Activated CD4-positive, alpha-beta T cell treated with anti-CD3 and anti-CD28 coated beads for 1 hour (primary cell): ENCODE measurements at places on chromosomes 2 and 18.

GRCh38 chr2:171513719-171514160 is 8.5 kb upstream of the CYBRD1 start:
- no peak for DNase-seq

DNA sequence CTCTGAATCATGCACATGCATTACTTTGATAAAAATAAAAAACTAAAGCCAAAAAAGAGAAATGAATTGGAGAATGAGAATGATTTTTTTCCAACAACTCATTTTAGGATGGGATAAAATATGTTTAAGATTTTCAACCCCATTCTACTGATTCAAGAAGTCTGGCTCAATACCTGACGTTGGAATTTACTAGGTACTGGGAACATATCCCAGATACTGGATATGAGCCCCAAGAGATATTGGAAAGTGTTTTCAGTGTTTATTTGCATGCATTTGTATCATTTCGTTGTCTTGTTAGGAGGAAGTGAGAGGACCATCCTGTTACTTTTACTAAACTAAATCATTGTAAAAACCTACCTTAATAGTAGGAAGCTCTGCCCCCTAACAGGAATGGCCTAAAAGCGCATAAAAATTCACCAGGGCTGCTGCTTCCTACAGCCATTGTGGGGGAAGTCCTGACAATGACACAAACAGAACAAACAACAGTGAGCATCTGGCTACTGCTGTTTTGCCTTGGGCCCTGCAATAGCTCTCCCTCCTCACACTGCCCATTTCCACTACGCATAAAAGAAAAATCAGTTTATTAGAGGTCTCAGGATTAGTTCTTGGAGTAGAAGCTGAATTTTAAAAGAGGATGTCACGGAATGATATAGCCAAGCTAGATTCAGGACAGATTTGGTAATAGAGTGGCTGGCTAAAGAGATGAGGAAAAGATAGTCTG is 35.2 kb downstream of the ANKAR start:
- no peak for DNase-seq

DNA sequence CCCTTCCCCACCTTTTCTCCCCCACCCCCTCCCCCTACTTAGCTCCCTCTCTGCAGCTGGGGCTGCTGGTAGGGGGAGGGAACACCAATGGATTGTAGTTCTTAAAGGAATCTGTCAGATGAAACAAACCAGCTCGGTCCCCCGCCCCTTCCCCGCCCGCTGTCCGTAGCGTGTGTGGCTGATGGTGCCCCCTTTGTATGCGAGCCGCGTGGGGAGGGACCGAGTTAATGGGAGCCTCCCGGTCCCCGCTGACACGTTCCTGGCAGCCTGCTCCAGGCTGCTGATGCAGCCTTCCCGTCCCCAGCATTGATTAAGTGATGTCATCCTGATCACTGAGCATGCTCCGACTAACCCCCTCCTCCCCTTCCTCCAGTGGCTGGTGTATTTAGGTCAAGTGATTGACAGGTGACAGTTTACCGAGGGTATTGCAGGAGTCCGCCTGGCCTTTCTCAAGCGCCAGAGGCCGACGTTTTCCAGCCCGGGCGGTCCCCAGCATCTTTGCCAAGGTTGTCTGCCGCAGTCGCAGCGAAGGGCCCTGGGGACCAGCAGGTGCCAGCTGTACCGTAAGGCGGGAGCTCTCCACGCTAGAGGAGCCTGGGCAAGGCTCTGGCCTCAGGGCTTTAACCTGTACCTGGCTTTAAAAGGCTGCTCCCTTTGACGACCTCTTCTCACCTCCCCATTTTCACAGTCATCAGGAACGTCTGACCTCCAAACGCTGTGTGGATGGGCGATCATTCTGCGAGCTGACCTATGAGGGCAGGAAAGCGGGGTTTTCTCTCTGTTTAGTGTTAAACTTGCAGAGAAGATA is 1.8 kb downstream of the KIF5C start:
- DNase-seq = peak; percentile 24

GRCh38 chr2:1784986-1785617 is 40.8 kb upstream of the PXDN start:
- no peak for DNase-seq

GRCh38 chr18:79739440-79739778 is 58.3 kb upstream of the KCNG2 start:
- no peak for DNase-seq

DNA sequence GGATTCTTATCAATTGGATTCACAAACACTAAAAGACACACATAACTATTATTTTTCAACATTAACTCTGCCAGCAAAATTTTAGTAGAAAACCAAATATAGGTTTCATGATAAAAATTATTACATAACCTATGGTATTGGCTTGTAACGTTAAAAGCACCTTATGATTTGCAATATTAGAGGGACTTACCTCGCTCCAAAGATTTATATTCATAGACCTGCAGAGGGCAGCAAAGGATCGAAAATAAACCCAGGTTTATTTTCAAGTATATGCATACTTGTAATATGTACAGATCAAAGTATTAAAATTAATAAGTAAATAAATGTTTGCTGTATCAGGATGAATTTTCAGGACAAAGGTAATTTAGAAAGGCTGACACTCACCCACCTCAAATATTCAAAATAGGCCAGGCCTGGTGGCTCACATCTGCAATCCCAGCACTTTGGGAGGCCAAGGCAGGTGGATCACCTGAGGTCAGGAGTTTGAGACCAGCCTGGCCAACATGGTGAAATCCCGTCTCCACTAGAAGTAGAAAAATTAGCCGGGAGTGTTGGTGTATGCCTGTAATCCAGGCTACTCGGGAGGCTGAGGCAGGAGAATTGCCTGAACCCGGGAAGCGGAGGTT is 45.3 kb downstream of the LRPPRC start:
- no peak for DNase-seq

GRCh38 chr2:208713066-208713745 is 306.6 kb downstream of the PTH2R start:
- DNase-seq = no peak

DNA sequence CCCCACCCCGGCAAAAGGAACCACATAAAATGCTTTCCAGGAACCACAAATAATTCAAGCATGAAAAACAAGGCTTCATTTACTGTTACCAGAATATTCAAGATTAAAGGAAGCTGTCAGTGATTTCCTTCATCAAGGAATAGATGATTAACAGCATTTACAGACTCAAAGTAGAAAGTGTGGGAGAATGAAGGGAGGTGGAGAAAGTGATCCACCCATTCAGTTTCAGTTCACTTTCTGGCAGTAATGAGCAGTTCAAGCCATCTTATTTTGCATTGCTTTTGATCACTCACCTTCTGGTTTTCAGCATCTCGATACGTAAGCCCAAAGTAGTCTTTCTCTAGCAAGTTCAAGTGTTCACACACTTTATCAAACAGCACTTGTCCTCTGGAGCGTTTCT is 99.0 kb downstream of the EPB41L3 start:
- no peak for DNase-seq

DNA sequence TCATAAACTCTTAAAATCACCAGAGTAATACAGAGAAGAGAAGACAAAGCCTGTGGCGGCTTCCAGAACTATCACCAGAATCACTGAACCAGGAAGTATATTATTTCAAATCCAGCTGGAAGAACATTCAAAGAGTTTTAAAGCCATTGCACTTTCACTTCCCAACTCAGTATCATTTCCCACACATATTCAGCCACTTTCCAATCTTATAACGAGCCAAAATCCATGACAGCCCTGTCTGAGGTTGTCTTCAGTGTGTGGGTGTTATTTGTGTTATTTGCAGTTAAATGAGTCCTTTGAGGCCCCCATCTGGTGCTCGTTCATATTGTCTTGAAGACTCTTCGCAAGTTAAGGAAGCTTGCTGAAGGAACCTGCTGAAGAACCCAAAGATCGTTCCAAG is 559.9 kb downstream of the TSN start:
- DNase-seq = no peak
